ENCODE measurements at places on chromosomes 6 and 20.

DNA sequence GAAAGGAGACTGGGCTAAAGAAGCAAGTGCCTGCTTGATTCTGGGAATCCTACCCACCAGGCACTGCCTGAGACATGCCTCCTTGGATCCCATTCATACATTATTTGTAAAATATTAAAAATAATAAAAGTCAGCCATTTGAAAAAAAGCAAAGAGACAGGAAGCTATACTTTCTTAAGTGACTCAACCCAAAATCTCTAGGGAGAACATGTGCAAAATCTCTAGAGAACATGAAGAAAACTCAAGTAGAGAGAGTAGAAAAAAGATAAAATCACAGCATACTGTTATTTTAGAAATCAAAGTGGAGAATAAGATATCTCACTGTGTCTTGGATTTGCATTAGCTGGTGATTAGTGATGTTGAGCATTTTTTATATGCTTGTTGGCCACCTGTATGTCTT, 197.2 kb upstream of the GGTLC1 start:
- no peak for DNase-seq

- DNase-seq: no peak
Observed at GRCh38 chr20:3135507-3136070, 24.1 kb downstream of the FASTKD5 start.

- DNase-seq: no peak
Observed at GRCh38 chr20:3909952-3910366, 20.8 kb downstream of the PANK2 start.

DNA sequence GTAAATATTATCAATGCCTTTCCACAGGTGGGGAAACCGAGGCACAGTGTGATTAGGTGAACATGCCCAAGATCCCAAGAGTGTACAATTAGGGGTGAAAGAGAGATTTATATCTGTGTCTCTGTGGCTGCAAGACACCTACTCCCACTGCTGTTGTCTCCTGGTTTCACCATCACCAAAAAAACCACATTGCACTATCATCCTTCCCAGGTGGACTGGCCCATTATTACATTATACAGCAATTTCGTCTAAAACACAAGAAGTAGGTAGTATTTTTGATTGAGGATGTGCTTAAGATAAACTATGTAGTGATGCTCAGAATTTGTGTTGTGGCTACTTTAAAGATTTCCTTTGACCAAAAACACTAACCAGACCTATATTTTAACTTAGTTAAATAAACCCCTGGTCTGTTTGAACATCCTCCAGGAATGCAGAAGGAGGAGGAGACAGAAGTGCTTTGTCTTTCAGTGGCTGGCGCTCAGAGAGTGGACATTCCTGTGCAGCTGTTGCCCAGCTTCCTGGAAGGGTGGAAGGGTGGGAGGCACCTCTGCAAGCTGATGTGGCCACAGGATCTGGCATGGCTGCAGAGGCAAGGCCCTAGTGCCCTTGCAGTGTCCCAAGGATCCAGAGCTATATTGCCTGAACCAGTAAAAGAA, 23.8 kb downstream of the DCBLD1 start:
- no peak for DNase-seq

- no peak for DNase-seq
Observed at GRCh38 chr6:5751525-5752390, 255.0 kb downstream of the NRN1 start.

All from stimulated activated CD4-positive, alpha-beta T cell treated with anti-CD3 and anti-CD28 coated beads, Interleukin-12 subunit alpha, Interleukin-12 subunit beta, amount 100 ng/mL, for 24 hours (primary cell).